ENCODE measurements at places on chromosomes 16 and 17.

GRCh38 chr16:30474074-30474452 lies 1.5 kb downstream of the ITGAL start:
- no peak for DNase-seq

- no peak for DNase-seq
Observed at GRCh38 chr16:24477492-24477891, 61.9 kb upstream of the RBBP6 start.

DNA sequence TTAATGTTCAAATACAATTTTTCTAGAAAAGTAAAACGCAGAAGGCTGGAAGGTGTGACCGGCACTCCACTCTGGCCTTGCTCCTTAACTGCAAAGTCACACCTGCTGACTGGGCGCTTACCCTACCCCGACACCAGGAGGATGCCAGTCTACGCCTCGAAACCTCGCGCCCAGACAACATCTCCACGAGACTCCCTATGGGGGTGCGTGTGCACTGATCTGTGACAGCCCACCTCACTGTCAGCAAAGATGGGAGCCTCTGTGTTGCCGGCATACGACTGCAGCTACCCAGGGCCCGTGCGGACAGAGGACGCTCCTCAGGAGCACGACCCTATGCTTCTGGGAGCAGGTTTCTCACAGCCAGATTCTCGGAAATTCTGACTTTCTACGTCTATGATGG lies 26.1 kb downstream of the MAP1LC3B start:
- no peak for DNase-seq

- peak; percentile 25 for DNase-seq
Observed at GRCh38 chr16:81445143-81445961, 744 bp downstream of the CMIP start.

GRCh38 chr16:48503779-48504178 lies 106.2 kb downstream of the N4BP1 start:
- no peak for DNase-seq

DNA sequence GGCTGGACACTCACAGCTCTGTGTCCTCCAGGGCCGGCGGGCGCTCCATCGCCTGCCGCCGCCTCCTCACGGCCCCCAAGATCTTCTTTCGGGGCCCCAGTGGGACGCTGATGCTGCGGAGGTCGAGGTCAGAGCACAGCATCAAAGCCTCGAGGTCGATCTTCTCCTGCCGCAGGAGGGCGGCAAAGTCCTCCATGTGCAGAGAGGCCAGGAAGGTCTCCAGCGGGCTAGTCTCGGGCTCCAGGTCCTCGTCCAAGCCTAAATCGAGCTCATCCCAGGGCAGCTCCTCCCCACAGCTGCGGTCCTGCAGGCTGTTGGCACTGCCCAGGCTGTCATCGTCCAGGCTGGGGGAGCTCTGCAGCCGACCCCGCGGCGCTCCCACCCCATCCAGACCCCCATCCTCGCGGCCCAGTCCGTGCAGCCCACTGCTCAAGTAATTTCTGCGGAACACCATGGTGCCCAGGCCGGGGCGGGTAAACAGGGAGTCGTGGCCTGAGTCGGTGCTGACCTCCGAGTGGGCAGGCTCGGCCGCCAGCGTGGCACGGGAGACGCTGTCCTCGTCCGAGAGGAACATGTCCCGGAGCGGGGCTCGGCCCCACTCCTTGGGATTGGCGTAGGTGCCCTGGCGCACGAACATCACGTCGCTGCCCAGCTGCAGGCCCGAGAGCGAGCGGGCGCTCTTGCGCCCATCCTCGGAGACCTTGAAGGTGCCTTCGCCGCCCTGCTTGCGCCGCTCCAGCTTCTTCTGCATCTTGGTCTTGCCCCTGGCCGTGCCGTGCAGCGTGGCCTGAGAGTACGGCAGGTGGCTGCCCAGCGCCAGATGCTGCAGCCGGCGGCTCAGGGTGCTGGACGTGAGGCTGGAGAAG lies 3.4 kb downstream of the USH1G start:
- no peak for DNase-seq

DNA sequence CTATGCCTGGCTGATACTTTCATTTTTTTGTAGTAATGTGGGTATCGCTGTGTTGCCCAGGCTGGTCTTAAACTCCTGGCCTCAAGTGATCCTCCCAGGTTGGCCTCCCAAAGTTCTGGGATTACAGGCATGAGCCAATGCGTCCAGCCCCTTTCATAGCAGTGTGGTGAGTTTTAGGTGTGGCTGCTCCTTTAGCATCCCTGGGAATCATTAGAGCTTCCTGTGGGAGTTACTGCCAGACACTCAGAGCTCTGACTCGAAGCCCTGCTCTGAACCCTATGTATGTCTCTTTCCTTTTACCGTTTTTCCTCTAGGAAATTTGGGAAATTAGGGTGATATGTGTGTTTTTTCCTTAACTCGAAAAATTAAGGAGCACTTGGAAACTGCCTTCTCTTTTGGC lies 44.5 kb downstream of the NDE1 start:
- no peak for DNase-seq

DNA sequence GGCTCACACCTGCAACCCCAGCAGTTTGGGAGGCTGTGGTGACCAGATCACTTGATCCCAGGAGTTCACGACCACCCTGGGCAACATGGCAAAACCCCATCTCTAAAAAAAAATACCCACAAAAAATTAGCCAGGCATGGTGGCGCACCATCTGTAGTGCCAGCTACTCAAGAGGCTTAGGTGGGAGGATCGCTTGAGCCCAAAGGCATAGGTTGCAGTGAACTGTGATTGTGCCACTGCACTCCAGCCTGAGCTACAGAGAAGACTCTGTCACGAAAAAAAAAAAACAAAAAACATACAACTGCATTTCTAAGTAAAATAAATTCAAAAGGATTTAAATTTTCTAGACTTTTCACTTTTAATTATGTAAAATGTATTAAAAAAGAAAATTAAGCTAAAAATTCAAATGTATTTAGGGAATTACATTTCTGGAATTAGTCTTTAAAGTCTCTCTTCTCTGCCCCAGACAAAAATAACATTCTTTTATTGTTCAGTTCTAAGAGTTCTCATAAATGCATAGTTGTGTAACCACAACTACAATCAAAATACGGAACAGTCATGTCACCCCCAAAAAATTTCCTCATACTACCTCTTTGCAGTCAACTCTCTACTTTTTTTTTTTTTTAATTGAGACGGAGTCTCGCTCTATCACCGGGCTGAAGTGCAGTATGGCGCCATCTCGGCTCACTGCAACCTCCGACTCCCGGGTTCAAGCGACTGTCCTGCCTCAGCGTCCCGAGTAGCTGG lies 14.1 kb downstream of the FAM222B start:
- DNase-seq: no peak

DNA sequence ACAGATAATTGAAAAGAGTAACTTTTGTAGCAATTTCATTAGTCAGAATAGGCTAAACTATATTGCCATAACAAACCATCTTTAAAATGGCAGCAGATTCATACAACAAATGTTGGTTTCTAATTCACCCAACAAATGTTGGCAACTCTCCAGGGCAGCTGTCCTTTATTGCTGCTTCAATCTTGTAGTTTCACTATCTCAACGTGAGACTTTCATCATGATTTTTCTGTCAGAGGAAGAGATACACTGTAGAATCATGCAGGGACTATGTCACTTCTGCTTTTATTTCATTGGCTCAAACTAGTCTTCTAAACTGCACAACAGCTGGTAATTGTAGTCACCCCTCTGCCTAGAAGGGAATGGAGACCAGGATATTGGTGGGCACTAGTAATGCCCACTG lies 174.2 kb downstream of the TANC2 start:
- no peak for DNase-seq

- no peak for DNase-seq
Observed at GRCh38 chr17:42017866-42018200, 594 bp upstream of the DNAJC7 start.

GRCh38 chr17:71337938-71338337 lies 782.9 kb upstream of the SOX9 start:
- no peak for DNase-seq

- peak; percentile 35 for DNase-seq
Observed at GRCh38 chr17:44919885-44920564, 4.7 kb upstream of the GFAP start.

- no peak for DNase-seq
Observed at GRCh38 chr17:65403626-65404025, 157.8 kb downstream of the AXIN2 start.

- no peak for DNase-seq
Observed at GRCh38 chr17:78706271-78706915, 75.7 kb downstream of the CYTH1 start.

DNA sequence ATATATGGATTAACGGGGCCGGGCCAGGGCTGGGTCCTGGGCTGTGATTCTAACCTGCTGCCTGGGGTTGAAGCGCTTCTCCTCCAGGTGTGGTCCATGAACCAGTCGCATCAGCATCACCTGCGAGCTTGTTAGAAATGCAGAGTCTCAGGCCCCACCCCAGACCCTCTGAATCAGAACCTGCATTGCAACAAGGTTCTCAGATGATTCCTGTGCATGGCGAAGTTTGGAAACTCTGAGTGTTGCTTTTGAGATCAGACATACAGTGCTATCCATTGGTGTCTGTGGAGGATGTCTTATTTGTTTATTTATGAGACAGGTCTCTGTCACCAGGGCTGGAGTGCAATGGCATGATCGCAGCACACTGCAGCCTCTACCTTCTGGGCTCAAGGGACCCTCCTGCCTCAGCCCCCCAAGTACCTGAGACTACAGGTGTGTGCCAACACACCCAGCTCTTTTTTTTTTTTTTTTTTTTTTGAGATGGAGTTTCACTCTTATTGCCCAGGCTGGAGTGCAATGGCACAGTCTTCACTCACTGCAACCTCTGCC lies 99.8 kb downstream of the PITPNC1 start:
- no peak for DNase-seq

DNA sequence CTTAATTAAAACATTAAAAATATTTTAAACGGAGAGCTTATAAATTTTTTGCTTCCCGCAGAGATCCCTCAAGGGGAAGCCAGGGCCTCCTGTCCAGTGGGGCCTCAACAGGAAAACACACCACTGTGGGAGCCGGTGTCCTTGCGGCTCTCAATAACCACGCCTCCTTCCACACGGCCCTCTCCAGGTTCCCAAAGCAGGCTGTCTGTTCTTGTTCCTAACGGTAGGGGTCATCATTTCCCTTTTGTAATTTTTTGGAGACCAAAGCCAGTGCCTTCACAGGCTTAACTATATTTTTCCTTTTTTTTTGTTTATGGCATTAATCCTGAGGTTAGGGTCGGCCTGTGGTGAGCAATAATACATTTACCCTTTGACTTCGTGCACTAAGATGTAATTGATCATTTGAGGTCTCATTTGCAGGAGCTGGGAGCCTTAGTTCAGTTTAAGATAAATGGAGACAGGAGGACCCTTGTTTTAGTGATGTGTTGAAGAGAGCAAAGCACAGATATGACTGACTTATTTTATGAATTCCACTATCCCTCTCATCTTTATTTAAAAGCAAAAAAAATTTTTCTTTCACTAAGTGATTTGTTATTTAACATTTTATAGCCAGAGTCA lies 77.5 kb upstream of the N4BP1 start:
- no peak for DNase-seq

DNA sequence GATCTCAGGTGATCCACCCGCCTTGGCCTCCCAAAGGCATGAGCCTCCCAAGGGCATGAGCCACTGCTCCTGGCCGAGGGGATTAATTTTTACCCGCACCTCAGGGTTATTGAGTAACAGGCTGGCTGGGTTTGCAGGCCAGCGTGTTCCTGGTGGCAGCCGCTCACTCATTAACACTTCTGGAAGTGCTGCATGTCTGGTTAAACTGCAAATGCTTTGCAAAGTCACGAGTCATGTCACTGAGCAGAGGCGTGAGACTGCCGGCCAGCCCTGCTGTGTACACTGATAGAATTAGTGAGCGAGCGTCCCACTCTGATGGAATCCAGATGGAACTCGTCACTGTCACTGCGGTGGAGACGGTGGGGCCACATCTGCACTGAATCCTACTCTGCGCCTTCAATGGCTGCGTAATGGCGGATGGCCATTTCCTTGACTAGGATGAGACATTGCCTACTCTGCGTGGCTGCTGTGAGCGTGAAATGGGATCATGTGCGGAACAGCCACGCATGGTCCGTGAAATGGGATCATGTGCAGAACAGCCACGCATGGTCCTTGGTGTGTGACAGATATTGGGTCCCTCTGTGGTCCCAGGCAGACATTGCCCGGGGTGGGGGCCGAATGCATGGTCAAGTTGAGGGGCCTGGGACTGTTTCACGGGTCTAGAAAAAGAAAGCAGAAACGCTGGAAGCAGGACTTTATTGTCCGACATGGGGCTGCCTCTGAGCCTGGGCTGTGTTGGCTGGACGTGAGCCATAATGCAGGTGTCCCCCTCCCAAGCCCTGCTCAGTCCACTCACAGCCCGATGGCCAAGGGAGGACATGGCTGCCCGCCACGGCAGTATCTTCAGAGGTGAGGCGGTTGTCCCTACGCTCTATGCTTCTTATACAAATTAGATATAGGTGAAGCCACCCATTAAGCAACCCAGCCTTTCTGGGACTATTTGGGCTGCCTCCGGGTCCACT lies 740 bp upstream of the SLC5A10 start:
- DNase-seq: no peak

- DNase-seq: peak; percentile 21
Observed at GRCh38 chr17:63881935-63882601, at the start of gene GH2. TSS of gene GH2 (minus strand) at chr17:63881944. CDS start at chr17:63881801, 143 bp downstream.

GRCh38 chr17:17385491-17385890 lies 82.3 kb downstream of the NT5M start:
- DNase-seq: no peak

DNA sequence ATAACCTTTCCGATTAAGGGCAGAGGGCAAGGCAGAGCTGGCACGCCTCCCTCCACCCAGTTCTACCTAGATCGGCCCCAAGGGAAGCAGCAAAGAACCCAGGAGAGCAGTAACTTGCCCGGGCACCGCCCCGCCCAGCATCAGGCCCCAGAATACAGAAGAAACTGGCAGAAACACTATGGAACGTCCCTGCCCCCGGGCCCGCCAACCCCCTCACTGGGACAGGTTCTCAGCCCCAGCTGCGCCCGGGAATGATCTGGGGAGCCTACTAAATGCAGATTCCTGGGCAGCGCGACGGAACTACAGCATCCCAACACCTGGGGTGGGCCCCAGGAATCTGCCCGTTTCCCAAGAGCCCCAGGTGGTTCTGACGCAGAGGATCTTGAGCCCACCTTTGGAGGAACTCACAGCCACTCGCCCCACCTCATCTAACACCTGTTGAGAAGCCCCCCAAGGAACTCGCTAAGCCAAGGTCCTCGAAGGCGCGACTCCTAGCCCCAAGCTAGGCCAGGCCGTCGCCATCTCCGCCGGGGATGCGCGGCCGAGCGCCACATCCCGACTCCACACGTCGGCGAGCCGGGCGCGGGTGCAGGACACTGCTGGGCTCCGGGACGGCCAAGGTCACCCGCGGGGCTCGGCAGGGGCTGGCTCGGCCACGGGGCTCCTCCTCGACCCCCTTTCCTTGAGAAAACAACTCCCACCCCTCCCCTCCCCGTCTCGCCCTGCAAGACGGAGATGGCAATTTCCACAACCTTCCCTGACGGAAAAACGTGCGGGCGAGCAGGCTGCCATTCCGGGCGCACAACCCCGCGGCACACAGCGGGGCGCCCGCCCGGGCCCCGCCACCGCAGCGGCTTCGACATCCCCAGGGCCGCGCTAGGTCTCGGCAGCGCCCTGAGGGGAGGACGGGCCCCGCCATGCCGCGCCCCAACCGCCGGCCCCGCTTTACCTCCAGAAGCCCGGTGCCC lies 913 bp downstream of the CDIP1 start:
- peak; percentile 34 for DNase-seq

- no peak for DNase-seq
Observed at GRCh38 chr16:23269248-23269953, 32.7 kb upstream of the SCNN1B start.

GRCh38 chr17:15257258-15257788 lies 7.8 kb downstream of the PMP22 start:
- DNase-seq: peak; percentile 20

- no peak for DNase-seq
Observed at GRCh38 chr16:88354229-88355092, 28.3 kb upstream of the ZNF469 start.

GRCh38 chr16:76748461-76749348 lies 442.3 kb upstream of the MON1B start:
- DNase-seq: no peak
